HS-27A (cell line): ENCODE measurements at places on chromosomes 12 and 14.

DNA sequence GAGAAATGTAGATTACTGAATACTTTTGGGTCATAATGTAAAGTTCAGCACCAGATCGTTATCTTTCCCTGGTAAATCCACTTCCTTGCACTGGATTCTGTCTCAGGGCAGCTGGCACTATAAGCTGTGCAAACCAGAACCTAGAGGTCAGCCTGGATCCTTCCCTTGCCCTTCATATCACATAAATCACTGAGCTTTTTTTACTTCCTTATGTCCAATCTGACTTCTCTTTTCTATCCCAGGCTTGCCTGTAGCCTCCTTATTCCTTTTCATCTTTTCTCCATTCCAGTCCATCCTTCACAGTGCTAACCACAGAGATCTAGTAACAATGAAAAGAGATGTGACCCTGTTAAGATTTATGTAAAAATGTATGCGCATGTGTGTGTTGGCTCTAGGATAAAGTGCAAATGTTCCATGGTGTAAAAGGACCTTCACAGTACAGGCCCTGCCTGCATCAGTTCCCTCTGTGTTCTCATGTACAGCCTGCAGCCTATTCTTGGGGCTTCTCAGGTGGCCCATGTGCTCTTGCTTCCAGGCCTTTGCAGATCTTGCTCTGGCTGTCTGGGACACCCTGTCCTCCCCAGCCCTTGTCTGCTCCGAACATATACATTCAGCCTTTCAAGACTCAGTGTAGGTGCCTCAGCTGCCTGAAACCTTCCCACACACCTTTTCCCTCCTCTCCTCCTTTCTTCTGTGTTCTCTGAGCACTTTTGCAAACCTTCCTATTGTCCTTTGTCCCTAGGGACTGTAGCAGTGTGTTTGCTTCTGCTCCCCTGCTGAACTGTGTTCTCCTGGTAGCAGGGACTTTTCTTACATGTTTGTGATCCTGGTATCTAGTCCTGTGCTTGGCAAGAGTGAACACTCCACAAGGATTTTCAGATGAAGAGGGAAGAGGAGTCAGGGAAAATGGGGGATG is 30.0 kb downstream of the PELI2 start:
- no peak for DNase-seq

DNA sequence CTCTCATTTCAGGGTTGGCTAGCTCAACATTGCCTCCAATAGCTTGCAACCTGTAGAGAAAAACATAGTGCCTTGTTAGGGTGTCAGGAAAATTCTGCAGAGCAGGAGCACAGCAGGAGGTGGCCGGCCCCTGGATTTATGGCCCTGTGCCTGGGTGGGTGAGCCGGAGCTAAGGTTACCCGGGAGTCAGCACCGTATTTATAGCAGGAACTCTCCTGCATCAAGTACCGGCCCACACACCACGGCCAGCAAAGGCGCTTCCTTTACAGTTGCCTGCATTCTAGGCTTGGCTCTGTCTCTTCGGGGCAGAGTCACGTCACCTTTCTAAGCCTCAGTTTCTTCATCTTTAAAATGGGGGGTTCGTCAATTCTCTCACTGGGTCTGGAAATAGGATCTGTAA is 52.8 kb upstream of the EML1 start:
- DNase-seq, result no peak

GRCh38 chr12:114616081-114616480 is 67.9 kb downstream of the TBX3 start:
- no peak for DNase-seq

DNA sequence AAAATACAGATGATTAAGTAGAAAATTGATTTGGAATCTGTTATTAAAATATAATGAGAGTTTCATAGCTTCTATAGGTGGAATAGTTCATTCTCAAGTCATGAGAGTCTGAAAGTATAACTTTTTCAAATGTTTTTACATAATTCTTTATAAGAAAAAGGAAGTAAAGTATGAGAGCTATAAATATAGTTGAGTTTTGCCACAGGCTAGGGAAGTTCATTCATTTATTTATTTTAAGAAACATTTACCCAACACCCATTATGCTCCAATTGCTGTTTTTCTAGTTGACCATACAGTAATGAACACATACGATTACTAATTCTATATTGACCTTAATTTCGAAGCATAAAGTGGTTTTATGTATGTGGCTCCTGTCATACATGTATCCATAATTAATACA is 24.8 kb downstream of the LRRIQ1 start:
- DNase-seq, result no peak

GRCh38 chr14:51513281-51513680 is 138.4 kb upstream of the FRMD6 start:
- DNase-seq, result no peak

- DNase-seq, result peak; percentile 24
Observed at GRCh38 chr14:55052269-55052930, 953 bp downstream of the MAPK1IP1L start.

- no peak for DNase-seq
Observed at GRCh38 chr14:35281341-35281740, 10.8 kb upstream of the PSMA6 start.

DNA sequence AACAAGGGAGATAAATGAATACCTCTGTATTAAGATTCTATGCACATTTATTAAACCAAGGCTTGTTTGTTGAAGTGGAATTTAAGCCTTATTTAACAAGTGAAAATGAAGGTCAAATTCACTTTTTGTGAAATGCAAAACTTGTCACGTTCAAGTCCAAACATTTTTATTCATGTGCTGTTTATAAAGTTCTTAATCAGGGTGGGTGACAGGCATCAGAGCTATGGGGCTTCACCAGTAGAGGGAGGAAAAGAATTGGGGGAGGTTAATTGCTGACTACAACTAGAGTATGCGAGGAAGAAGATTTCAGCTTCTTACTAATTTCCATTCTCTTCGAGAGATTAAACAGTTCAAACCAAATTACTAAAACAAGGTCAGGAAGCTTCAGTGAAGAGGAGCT is 9.7 kb downstream of the MOK start:
- DNase-seq, result no peak

DNA sequence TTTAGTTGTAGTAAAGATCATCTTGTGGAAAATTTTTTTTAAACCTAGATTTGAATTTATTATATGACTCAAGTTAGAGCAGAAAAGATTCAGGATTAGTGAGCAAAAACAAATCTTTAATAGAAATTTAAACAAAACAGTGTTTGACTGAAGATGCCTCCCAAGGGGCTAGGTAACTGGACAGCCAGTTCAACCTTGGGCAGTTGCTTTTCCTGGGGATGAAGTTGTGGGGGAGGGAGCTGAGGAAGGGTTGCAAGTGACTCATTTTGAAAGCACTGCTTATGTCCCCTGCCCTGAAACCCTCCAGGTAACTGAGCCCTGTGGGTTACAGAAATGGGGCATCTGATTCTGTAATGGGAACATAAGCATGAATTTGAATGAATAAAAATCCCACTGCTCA is 13.1 kb downstream of the CFAP54 start:
- no peak for DNase-seq

DNA sequence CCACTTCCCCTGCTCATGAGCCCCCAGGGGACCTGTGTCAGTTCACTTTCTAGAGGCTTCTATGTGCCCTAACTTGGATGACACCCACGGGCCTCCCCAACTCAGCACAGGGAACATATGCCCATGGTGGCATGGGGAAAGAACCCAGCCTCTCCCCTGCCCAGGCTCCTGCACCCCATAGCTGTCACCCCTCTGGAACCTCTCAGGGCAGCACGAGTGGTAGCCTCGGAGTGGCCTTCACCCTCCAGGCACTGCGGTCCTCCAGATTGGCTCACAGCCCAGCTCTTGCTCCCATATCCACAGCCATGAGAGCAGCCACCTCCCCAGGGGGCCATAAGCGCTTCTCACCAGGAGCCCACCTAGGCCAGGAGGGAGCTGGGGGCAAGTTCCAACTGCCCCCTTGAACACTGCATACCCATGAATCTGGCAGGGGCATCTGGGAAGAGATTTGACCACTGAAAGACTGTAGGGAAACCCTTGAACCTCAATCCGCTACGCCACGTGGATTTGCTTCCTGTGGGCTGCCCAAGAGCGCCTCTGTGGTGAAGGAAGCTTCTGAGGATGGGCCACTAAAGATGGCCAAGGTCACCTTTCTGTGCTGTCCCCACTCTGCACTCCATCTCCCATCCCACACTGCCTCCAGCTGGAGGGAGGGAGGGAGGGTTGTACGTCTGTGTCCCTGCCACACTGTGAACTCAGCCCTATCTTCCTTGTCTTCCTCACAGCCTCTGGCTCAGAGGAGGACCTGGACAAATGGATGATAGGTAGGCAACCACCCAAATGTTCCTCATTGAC is 11.9 kb downstream of the PLD4 start:
- DNase-seq, result no peak

DNA sequence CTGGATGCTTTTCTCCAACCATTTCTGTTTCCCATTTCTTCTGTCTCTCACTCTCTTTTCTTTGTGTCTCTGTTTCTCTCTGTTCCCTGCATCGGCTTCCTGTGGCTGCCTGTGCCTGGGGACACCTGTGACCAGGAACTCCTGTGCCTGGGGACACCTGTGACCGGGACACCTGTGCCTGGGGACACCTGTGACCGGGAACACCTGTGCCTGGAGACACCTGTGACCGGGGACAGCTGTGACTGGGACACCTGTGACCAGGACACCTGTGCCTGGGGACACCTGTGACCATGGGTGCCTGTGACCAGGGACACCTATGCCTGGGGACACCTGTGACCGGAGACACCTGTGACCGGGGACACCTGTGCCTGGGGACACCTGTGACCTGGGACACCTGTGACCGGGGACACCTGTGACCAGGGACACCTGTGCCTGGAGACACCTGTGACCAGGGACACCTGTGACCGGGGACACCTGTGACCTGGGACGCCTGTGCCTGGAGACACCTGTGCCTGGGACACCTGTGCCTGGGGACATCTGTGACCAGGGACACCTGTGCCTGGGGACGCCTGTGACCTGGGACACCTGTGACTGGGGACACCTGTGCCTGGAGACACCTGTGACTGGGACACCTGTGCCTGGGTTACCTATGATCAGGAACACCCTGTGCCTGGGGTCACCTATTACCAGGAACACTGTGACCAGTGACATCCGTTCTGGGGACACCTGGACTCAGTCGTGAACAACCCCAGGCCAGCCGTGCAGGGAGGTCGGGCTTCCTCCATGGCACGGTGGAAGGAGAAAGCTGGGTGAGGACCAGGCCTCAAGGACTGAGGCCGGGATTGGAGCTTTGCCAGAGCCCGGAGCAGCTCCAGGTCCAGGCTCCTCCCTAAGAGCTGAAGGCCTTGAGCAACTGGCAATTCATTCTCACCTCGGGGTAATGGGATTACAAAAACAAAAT is 23.4 kb upstream of the FBRSL1 start:
- DNase-seq, result no peak

DNA sequence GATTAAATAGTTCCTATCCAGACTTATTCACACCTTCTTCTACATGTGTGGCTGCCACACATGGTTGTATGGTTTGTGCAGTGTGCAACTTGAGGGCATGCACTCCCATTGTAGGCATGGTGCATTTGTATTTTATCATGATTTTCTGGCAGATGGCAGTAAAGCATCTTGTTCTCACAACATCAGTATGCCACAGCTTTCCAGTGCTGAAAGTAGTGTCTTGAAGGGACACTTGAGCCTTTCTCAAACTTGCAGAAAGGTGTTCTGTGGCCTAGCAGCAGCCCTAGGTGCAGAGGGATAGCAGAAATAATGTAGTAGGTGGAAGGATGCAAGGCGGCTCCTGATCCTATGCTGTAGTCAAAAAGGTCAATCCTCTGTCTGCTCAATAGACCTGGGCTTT is 72.9 kb downstream of the LMNTD1 start:
- no peak for DNase-seq

GRCh38 chr14:76863724-76864407 is 37.7 kb downstream of the LRRC74A start:
- DNase-seq, result no peak

DNA sequence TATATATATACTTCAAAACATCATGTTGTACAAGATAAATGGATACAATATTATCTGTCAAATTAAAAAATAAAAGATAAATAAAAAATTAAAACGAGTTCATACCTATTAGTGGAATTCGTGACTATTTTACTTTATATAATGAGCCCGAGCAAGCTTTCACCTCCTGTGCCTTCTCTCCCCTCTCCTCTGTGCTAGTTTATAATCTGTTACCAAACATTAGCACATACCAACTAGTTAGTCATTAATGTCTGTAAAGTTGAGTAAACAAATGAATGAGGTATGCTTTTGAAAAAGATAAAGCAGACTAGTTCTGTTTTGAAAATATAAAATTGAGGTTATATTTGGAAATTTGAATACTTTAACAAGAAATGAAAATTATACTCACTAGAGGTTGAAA is 84.0 kb downstream of the LRRC9 start:
- DNase-seq, result no peak

- DNase-seq, result no peak
Observed at GRCh38 chr12:19387161-19387560, 52.1 kb upstream of the AEBP2 start.

- no peak for DNase-seq
Observed at GRCh38 chr14:74936731-74937130, 13.7 kb upstream of the RPS6KL1 start.

- no peak for DNase-seq
Observed at GRCh38 chr12:42582050-42582449, 7.5 kb downstream of the PRICKLE1 start.

GRCh38 chr12:29148596-29148910 is 525 bp upstream of the FAR2 start:
- no peak for DNase-seq

DNA sequence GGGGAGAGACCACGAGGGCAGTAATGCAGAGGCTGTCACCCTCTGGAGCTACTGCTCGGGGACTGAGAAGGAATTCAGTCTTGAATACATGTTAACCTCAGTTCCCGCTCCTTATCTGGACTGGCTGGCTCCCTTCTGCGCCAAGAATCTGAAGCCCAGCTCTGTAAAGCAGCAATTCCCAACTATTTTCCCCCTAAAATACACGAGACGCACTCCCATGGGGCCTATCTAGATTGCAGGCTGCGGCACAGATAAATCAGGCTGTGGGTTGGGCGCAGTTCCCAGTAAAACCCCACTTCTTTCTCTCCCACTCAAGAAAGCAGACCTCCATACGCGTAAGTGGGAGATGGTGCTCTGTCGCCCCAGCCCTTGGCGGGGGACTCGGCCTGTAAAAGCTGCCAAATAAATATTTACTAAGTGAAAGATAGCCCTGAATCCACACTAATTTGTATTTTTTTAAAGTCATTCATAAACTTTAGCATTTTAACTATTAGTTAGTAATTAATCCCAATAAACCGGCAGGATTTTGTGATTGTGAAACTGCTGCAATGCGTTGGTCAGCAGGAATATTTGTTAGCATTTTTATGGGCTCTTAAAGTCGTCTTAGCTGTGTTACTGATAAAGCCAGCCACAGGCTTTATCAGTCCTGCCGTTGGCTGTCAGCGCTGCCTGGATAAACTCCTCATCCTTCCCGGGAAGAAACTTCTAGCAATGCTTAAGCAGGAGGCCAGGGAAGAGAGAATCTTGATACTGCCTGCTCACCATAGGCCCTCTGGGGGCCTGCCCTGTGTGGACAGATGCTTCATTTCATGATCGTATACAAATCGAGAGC is 17.8 kb downstream of the FBXL14 start:
- DNase-seq, result no peak

- no peak for DNase-seq
Observed at GRCh38 chr12:123441523-123442164, 5.2 kb upstream of the RILPL2 start.
